IMR-90 (cell line): ENCODE measurements at places on chromosomes 3 and 15. TPM values are rescaled to one million over a fixed set of nuclear protein-coding genes. Genes with fewer than 3 reads are reported as not detected.

DNA sequence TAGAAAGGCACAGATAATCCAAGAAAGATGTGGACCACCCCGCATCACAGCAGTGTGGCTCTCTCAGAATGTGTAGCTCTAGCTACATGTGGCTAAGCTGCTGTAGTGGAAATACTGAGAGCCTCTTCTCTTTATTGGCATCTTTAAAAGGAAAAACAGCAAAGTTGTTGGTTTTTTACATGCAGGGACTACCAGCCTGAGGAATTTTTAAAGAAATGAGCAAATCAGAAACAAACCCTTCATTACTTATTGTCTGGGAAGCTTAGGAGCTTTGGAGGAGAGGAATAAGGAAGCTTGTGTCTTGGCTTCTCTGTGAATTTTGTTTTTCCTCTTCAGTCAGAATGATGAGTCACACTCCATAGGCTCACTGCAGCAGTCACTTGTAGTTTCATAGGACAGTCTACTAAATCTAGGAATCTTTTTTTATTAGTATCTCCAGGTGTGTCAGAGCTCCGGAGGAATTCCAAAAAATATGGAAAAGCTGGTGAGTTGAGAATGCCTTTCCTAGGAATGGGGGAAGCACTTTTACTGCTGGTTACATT lies 27.5 kb downstream of the POLG start:
- H3K4me1 ChIP-seq = peaks cover 7% of the 10 kb centered on the region; the same call in 1 of the 2 replicates
- no peak overlapping the region for H3K4me3 ChIP-seq
- peak; percentile 66 for DNase-seq
- no peaks in the 10 kb centered on the region for H3K27me3 ChIP-seq

- peak overlapping the region; percentile 88 for H3K4me3 ChIP-seq
- no peak for DNase-seq
- H3K27me3 ChIP-seq = no peaks in the 10 kb centered on the region
- no peaks in the 10 kb centered on the region; the same call in 1 of the 2 replicates for H3K4me1 ChIP-seq
- peaks cover 2% of the 10 kb centered on the region; the same call in 1 of the 2 replicates for H3K36me3 ChIP-seq
Measured at GRCh38 chr3:107241217-107241616, 136.0 kb upstream of the CCDC54 start.

Gene REC114
- not detected in 2 replicates for total RNA-seq

GRCh38 chr3:173747427-173747826 lies 349.9 kb downstream of the NLGN1 start:
- no peaks in the 10 kb centered on the region; the same call in 1 of the 2 replicates for H3K4me1 ChIP-seq
- H3K36me3 ChIP-seq = no peaks in the 10 kb centered on the region
- H3K27me3 ChIP-seq = no peaks in the 10 kb centered on the region
- peak; percentile 34 for DNase-seq
- H3K27ac ChIP-seq = no peak overlapping the region

GRCh38 chr3:142447301-142447851 lies 461 bp downstream of the XRN1 start:
- peak overlapping the region; percentile 94 for H3K4me3 ChIP-seq
- H3K36me3 ChIP-seq = peaks cover 7% of the 10 kb centered on the region
- peak overlapping the region; percentile 93 for H3K27ac ChIP-seq
- no peaks in the 10 kb centered on the region for H3K27me3 ChIP-seq
- H3K4me1 ChIP-seq = peaks cover 4% of the 10 kb centered on the region; the same call in 1 of the 2 replicates
- DNase-seq = peak; percentile 46

- H3K27ac ChIP-seq = no peak overlapping the region
- DNase-seq = peak; percentile 67
- peaks cover 1% of the 10 kb centered on the region; the same call in 1 of the 2 replicates for H3K4me1 ChIP-seq
- H3K27me3 ChIP-seq = no peaks in the 10 kb centered on the region
- H3K4me3 ChIP-seq = peak overlapping the region; percentile 92
- H3K36me3 ChIP-seq = peaks cover 13% of the 10 kb centered on the region
Measured at GRCh38 chr3:15428539-15428938, 1.1 kb downstream of the EAF1 start.
